ENCODE measurements at places on chromosomes 3 and 15.

GRCh38 chr3:127915937-127916493 is 983 bp downstream of the KBTBD12 start:
- DNase-seq = no peak

- DNase-seq = no peak
Observed at GRCh38 chr3:142892714-142893113, 3.8 kb upstream of the PCOLCE2 start.

DNA sequence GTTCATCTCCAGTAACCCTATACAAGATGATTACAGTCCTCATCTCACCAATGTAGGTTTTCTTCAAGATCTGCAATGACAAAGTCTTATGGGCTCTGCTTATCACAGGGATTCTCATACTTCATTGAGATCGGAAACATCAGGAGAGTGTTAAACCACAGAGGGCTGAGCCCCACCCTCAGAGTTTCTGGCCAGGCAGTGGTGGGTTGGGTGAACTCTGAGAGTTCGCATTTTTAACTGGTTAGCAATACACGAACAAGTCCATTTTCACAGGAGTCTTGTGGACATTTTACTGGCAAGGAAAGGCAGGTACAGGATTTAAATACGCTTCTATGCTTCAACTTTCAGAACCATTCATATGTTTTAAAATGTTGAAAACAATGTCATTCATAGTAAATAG is 366.7 kb upstream of the ROBO2 start:
- DNase-seq = no peak

- DNase-seq = no peak
Observed at GRCh38 chr15:45690581-45691260, 55.9 kb downstream of the SQOR start.

DNA sequence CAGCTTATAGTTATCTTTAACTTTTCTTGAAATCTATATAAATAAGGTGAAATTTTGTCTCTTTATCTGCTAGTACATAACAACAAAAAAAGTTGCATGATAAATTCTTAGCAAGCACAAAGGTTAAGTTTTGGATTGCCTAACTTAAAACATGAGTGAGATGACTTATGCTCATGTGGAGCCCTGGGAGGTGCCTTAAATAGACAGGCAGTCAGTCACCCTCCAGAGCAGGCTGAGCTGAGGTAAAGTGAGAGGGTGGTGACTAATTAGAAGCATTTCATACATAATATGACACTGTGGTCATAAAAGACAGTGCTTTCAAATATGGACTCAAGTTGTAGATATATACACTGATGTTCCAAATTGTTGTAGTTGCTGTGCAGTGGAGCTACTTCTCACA is 14.6 kb upstream of the MME start:
- DNase-seq = no peak

GRCh38 chr3:78517965-78518364 is 1249.8 kb downstream of the ROBO1 start:
- no peak for DNase-seq

DNA sequence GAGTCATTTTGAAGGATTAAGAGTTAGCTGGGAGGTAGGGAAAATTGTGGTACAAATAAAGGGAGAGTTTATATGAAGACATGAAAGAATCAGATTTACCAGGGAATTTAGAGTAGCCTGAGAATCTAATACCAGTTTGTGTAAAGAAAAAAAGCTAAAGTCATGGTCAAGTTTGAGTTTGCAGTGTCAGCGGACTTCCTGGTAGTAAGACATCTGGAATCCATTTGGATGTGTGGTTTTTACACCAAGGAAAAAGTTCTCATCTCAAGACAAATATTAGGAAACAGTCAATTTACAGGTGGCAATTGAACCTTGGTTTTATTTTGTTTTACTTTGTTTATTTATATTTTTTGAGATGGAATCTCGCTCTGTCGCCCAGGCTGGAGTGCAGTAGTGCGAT is 1.5 kb upstream of the P2RY12 start:
- no peak for DNase-seq

DNA sequence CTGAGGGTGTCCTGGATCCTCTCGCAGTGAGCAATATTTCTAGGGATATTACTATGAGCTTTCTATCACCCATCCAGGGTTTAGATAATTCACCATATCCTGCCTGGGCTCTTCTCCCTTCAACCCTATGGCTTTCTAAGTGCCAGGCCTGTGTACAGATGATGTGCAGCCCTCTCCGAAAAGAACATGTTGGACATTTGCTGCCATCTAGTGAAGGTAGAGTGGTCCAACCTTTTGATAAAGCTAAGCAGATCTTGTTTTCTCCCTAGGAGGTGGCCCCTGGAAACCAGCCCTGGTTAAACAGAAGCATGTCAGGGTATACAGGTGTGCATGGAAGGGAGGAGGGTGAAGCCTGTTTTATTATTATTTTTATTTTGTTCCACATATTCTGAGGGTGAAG is 27.9 kb upstream of the SCN10A start:
- DNase-seq = no peak

DNA sequence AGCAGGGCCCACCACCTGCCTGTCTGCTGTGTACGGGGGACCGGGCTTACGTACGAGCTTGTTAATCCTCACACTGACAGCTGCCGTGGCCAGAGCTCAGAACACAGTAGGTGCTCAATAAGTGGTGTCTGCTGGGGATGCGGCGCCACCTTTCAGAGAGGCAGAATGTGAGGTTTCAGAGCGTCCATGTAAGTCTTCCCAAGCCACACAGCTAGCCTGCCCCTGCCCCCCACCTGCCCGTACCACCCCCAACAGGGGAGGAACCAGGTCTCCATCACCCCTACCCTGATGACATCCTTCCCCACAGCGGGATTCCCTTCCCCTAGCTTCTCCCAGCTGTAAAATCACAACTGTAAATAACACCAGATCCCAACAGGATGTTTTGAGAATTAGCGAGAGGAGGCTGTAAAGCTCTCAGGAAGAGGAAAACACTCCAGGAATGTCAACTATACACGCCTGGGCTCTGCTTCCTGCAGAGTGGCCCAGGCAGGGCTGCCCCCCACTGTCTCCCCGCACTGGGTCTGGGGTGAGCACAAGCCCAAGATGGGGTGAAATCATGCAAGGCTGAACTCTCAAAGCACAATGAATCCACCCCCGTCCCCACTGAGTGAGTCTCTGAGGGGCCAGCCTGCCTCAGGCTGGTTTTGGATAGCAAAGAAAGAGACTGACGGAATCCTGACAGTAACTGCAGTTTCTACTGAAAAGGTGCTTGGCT is 250.1 kb upstream of the LYSMD4 start:
- no peak for DNase-seq

- no peak for DNase-seq
Observed at GRCh38 chr3:134462331-134462941, 23.3 kb downstream of the ANAPC13 start.

DNA sequence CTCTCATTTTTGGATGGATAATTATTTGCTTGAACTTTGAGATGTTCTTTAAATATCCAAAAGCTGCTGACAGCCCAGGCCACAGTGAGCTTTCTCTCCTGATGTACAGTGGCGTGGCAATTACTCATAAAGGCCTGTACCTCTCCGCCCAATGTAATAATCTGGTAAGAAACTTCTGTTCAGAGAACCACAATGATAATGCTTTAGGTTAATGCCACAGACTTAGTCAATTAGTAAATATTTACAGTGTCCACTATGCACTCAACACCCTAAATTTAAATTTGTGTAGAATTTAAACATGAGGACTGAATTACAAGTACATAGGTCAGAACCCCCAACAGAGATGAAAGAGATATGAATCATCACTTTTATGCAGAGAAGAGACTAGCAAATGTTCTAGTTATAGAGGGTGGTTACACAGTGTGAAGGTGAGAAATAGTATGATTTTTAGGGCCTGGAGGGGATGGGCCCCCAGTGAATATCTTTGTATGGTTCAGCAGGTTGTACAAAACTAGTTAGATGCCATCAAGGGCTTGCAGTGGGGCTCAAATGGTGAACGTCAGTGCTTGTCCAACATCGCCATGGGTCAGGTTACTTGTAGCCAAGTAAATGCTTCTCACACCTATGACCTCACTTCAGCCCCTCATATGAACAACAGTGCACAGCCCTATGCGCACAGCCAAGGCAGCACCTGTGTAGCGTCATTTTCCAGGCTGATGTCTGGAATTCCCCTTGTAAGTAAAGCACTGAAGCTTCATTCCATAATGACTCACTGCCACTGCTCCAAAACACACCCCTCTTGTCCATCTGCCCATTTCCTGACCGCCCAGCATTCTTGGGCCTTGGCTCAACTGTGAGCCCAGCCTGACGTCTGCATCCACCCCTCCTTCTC is 13.3 kb downstream of the ABHD2 start:
- no peak for DNase-seq

GRCh38 chr15:70376929-70377691 is 279.4 kb upstream of the TLE3 start:
- no peak for DNase-seq

GRCh38 chr3:20488151-20488550 is 302.1 kb upstream of the SGO1 start:
- DNase-seq = no peak

DNA sequence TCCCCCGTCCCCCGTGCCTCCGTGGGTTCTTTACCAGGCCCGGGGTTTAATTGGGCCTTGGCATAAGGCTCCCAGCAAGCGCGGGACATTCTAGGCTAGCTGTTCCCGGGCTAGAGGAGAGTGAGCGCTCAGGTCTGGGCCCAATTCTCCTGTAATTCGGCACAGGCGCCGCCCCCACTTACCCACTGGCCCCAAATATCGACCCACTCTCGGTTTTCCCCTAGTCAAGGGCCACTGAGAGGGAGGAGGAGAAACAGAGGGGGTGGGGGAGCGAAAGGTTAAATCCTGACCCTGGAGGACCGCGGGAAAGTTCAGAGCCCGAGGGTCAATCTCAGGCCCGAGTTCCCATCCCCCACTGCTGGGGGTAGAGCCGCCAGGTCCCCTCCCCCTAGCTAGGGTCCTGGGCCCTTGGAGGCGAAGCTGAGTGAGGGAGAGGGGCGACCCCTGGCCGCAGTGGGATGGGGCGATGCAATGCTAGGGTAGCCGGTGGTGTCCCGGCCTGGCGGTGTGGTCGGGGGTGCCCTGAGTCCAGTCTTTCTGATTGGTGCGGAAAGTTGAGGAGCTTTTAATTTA is 8.5 kb upstream of the ONECUT1 start:
- DNase-seq = no peak

DNA sequence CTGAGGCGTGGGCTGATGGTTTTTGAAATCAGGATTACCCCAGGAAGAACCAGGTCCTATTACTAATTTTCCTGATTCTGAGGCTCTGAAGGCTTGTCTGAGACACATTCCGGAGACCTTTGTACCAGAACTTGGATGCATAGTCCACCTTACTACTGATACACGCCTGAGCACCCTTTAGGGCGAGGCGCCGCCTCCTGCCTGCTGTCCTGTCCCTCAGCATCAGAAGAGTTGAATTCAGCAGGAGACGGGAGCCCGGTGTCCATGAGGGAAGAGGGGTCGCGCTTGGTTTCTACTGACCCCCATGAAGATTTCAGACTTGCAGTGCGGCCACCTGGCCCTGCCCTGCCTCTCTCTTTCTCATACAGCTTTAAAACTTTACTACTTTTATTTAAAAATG is 49.9 kb downstream of the KLF13 start:
- no peak for DNase-seq

- DNase-seq = peak; percentile 1
Observed at GRCh38 chr15:92277776-92278175, 115.9 kb upstream of the ST8SIA2 start.

DNA sequence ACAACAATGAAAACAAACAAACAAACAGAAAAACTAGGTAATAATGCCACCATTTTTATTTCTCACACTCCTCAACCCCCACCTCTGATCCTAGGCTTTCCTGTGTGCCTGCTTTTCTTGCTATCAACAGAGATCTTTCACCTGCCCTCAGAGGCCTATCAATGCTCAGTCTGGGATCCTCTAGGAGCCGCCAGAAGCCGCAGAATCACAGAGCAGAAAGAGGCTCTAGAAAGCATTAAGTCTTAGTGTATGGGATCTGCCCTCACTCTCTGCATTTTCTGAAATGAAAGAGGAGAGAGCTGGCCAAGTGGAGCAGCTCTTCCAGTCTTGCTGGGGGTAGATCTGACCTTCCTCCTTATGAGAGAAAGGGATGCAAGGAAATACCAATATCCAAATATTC is 306.8 kb downstream of the TUSC7 start:
- DNase-seq = no peak

DNA sequence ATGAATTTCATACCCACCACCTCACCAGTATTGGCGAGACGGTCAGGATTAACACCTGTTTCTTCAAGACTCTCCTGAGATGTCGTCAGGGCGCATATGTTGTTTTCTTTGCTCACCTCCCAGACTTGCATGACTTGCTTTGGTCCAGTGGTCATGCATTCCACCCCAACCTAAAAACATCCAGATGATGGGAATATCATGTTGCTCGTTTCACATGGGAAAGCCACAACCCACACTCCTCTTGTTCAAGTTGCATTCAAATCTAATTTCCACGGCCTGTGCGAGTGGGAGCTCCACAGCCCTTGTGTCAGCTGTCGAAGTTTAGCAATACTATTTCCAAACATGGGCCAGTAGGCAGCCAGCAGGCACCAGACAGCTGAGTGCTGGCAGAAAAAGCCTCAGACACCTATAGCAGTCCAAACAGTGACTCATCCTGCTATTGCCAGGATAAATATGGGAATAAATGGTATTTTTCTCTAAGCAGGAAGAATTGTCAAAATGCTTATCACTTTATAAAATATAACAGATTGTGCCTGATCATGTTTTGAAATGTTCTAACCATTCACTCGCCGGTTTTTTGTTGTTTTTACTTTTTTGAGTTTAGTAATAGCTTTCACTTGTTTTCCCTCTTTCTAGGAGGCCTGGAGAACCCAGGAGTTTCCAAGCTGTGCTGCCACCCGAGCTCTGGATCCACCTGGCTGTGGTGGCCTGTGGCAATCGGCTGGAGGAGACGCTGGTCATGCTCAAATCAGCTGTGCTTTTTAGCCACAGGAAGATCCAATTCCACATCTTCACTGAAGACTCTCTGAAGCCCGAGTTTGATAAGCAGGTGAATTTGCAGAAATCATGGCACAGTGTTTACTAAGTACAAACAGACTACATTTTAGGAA is 20.1 kb downstream of the GXYLT2 start:
- DNase-seq = no peak

- peak; percentile 39 for DNase-seq
Observed at GRCh38 chr3:125374501-125374995, 577 bp downstream of the ZNF148 start.

- DNase-seq = no peak
Observed at GRCh38 chr3:46714728-46715506, 2.8 kb downstream of the PRSS50 start.

GRCh38 chr3:34504775-34505174 is 706.3 kb downstream of the PDCD6IP start:
- DNase-seq = no peak
